ENCODE measurements at places on chromosomes 7 and 10.

DNA sequence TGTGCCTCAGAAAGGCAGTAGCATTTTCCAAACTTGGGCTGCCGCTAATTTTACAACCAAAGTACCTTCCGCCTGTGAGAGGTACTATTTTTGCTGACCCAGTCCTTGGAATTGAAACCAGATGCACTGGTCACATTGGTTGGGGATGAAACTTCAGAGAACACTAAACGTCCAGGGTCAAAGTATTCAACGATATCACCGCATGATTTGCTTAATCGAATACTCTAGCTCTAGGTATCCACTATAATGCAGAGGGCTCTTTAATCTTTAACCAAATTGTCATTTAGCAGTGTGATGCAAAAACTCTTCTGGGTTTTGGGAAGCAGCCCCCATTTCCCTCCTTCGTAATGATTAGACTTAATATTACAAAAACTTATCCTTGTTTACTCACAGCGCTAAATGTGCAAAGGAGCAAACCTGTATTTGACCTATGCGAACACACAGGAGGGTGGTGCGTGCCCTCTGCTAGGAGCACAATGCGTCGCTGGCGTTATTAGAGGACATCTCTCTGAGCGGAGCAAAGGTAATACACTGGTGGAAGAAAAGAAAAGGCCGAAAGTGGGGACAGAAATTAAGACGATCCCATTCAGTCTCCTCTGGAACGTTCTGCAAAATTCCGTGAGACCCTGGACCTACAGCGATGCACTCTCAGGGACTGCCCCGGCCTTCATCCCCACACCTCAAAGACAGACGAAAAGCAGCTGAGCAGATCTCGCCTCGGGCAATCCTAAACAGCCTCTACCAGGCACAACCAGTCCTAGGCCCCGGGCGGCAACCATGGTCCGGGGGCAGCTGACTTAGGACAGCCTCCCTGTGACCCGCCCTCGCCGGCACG lies 916 bp upstream of the EEPD1 start:
- no peak for DNase-seq

- DNase-seq: no peak
Observed at GRCh38 chr10:69835233-69835632, 33.5 kb downstream of the COL13A1 start.

DNA sequence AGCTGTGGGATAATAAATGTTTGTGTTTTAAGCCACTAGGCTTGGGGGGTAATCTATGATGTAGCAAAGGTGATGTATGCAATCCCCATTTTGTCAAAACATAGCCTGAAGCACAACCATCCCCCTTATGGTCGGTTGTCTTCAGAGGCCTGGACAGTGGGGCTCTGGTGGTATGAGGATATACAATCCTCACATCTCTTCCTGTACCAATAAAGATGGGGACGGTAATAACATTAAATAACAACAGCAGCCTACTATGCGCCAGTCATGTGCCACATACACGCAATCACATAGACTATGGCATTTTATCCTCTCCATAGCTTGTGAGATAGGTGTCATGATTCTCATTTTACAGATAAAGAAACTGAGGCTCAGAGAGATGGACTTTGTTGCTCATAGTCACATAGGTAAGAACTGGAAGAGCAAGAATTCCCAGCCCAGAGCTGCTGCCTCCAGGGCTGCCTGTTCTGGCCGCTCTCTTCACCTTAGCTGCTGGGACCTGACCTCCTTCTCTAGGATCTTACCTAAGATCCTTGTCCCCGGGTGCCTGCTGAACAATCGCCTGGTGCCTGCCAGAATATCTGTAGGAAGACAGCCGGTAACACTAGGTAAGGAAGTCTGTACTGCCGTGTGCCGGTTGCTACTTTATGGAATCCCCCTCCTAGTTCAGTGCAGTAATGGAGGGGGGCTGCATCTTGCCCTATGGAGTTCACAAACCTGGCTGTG lies 108.6 kb downstream of the ARHGAP22 start:
- DNase-seq: no peak

- no peak for DNase-seq
Observed at GRCh38 chr7:66344166-66344565, 139.0 kb downstream of the TPST1 start.

- DNase-seq: no peak
Observed at GRCh38 chr7:136530831-136531230, 337.6 kb upstream of the CHRM2 start.

DNA sequence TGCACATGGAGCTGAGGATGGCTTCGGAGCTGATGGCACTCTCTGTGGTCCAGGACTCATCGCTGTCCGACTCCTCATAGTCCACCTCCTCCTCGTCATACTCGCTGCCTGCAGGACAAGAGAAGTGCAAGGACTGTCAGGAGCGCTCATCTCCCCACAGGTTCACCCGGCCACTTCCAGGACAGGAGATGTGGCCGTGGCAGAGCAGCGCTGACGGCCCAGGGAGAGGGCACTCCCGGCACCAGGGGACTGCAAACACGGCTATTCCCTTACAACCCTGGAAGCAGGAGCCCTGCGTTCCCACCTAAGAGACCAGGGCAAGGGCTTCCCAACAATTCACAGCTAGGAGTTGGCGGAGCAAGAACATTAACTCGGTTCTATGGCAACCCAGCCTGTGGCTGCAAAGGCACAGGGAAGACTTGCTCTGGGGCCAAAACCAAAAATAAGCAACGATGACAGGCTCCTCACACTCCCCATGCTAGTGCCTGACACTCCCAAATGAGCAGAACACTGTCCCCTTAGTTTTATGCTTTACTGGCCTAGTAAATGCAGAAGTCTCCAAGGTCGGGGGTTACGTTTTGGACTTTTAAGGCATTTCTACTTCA lies 100.9 kb downstream of the TAX1BP1 start:
- DNase-seq: no peak

- DNase-seq: no peak
Observed at GRCh38 chr10:113518816-113519591, 33.8 kb upstream of the HABP2 start.

- no peak for DNase-seq
Observed at GRCh38 chr7:26103596-26103995, 48.4 kb upstream of the NFE2L3 start.

GRCh38 chr10:53682885-53683284 lies 910.3 kb upstream of the MBL2 start:
- DNase-seq: no peak

DNA sequence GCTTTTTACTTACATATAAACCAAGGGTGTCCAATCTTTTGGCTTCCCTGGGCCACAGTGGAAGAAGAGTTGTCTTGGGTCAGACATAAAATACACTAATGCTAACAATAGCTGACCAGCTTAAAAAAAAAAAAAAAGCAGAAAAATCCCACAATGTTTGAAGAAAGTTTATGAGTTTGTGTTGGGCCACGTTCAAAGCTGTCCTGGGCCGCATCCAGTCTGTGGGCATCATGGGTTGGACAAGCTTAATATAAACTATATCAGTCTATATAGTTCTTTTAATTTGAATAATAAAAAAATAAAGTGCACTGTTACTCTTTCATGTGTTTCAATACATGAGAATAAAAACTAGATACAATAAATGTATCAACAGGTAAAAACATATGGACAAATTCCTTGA lies 179.9 kb downstream of the DNAJC1 start:
- DNase-seq: no peak

DNA sequence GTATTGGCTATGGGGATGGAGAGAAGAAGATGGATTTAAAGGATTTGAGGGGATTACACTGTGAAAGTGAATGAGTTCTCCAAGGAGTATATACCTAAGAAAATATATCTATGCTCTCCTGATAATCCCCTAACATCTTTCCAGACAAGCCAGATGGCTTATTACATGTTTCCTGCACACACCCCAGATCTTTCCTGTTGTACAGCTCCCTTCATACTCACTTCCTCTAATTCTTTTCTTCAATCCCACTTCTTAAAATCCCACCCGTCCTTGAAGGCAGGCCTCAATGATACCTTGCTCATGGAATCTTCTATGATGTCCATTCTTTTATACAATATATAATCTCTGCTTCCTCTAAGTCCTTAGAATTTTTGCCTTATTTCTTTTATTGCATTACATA lies 317.2 kb upstream of the DGKB start:
- DNase-seq: no peak

DNA sequence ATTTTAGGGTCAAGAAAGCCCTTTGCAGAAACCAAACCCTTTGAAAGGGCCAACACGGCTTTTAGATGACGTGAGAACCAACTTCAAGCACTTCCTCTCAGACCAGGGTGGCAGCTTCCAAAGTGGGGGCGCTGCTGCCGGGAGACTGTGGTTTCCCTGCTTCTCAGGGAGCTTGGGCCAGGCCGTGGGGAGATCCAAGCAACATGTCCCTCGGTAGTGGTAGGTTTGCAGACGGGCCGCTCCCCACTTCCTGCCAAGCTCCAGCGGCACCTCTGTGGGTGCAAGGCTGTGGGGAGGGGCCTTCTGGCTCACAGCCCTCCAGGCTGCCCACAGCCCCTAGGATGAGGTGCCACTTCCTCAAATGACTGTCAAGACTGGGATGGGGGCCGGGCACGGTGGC lies 132.4 kb downstream of the FAM53B start:
- DNase-seq: no peak

GRCh38 chr10:71365366-71365765 lies 31.4 kb upstream of the CDH23 start:
- DNase-seq: no peak

- DNase-seq: no peak
Observed at GRCh38 chr7:38795593-38795992, 113.4 kb downstream of the VPS41 start.

GRCh38 chr10:122445904-122446303 lies 8.5 kb upstream of the ARMS2 start:
- DNase-seq: no peak

DNA sequence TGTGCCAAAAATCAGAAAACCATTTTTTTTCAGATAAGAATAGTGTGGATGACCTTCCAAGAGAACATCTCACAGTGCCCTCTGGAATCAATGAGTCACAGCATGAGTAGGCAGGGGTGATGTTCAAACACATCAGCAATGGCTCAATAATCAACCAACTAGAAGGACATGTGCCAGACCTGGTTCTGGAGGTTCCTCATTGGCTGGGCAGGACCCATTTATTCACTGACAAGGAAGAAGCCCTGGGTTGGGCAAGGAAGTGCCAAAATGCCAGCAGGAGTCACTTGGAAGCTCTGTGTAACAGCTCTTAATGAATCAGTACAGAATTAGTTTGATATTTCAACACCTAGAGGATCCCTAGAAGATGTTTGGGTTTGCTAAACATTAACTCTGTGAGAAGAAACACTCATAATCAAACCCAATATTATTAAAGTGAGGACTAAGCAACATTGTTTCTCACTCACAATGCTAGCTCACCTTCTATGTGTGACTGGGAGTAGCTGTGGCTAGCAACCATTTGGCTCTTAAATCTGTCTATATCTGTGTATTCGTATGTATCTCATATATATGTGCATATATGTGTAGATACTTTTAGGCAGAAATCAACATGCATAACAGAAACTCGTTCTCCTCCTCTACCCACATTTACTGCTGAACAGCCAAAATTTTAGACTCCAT lies 72.3 kb upstream of the APBB1IP start:
- DNase-seq: no peak

DNA sequence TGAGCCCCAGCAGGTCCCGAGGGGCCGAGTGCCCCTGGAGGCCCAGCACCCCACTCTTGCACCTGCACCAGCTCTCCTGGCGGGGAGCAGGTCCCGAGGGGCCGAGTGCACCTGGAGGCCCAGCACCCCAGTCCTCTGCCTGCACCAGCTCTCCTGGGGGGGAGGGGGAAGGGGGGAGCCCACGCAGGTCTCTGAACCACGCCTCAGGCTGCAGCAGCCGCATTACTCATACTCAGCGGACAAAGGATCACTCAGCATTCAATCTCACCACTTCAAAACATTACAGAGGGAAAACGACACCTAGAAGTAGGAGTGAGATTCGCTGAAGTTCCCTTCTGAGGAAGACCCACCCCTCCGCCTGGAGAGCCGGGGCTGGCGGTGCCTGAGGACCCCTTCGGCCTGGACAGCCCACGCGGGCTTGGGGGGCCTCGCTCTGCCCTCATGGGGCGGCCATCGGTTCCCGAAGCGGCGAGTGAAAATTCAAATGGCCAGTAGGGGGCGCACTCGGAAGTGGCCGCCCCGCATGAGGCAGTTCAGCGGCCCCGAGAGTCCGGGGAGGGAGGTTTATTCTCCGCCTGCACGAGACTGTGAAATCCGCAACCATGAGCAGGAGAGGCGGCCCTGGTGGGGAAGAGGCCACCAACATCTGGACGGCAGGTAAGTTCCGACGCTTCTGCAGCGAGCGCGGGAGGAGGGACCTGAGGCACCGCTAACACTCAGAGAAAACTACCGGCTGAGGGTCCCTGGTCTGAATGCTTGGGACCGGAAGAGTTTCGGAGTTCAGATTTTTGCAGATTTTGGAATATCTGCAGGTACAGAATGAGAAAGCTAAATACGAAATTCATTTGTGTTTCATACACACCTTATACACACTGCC lies 1.1 kb upstream of the GPER1 start:
- DNase-seq: peak; percentile 75

GRCh38 chr10:113108194-113108835 lies 158.3 kb downstream of the TCF7L2 start:
- DNase-seq: no peak

GRCh38 chr7:113831556-113831955 lies 87.3 kb downstream of the PPP1R3A start:
- DNase-seq: no peak

DNA sequence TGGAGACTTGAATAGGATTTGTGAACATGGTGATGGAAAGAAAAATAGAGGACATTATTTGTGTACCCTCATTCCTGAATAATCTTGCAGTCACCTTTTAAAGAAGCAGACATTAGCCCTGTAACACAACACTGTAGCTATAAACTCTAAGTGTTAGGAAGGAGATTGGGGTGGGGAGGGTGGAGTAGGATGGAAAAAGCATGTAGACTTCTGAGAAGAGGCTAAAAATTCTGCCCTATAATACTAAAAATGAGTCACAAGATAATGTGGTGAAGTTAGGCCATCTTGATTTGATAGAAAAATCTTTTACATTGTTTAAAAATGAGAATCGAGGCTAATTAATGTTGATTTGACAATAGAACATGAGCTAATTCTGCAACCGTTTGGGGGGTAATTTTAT lies 128.8 kb downstream of the LCOR start:
- no peak for DNase-seq

- no peak for DNase-seq
Observed at GRCh38 chr10:24862589-24862988, 89.8 kb downstream of the PRTFDC1 start.

DNA sequence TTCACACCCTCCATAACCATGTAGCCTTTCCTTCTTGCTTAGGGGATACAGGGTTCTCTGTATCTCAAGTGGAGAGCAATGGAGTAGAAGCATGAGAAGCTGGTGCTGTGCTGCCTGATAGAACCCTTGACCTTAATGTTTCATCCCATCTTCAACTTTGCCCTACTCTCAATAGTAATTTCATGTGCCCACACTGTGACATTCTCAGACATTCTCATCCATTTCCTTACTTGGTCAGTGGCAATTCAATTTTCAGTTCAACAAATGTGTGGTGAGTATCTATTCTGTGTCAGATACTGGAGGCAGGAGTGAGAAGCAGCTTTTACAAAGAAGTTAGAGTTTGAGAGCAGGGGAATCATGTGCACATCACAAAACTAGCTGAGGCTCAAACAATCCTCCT lies 16.1 kb downstream of the STRIP2 start:
- no peak for DNase-seq

GRCh38 chr10:124296121-124296812 lies 122.5 kb downstream of the OAT start:
- DNase-seq: peak; percentile 58
